ENCODE measurements at places on chromosomes 6 and 20. TPM values are rescaled to one million over a fixed set of nuclear protein-coding genes. Genes with fewer than 3 reads are reported as not detected.

GRCh38 chr20:64106435-64106961 lies 867 bp downstream of the NPBWR2 start:
- ATAC-seq = no peak

DNA sequence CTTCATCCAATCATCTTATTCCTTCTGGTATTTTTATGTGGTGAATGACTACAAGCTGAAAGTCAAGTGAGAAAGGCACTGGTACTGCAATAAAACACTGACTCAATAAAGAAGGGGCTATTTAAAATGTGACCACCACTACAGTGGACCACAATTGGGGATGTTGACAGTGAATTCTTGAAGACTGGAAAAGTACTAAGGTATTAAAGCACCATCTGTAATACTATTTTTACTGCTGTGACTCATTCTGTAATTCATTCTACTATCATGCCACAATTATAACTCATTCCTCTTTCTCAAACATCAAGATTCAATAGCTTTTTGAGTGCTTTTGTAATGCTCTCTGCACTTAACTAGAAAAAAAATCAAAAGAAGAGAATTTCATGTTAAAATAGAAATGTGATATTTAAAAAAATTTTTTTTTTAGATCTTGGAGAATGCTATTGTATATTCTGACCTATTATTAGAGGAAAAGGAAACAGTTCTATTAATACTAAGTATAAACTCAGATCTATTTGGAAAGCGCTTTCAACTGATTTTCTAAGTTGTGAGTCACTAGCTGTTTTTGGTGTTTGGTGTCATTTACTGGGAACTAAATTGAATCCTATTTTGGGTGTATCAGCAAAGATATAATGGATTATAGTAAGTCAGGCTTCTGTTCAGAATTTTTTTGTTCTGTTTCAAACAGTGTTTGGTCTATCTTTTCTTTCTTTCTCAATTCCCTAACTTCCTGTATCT lies 104.7 kb upstream of the TMEM170B start:
- peak; percentile 57 for ATAC-seq

DNA sequence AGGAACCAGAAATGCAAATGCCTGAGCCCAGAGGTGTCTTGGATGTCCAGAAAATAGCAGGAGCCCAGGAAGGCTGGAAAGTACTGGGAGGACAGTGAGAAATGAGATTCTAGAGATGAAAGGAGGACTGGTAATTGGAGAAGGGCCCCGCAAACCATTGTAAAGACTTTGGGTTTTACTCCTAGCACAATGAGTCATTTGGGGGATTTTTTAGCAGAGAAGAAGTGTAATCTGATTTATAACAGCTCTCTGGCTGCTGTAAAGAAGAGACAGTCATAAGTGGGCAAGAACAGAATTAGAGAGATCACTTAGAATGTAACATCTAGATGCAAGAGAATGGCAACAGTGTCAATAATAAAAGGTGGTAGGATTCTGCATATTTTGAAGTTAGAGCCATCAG lies 40.2 kb downstream of the SLC35F1 start:
- no peak for ATAC-seq

- peak; percentile 82 for ATAC-seq
Measured at GRCh38 chr20:4951299-4951698, 50.0 kb downstream of the SLC23A2 start.

DNA sequence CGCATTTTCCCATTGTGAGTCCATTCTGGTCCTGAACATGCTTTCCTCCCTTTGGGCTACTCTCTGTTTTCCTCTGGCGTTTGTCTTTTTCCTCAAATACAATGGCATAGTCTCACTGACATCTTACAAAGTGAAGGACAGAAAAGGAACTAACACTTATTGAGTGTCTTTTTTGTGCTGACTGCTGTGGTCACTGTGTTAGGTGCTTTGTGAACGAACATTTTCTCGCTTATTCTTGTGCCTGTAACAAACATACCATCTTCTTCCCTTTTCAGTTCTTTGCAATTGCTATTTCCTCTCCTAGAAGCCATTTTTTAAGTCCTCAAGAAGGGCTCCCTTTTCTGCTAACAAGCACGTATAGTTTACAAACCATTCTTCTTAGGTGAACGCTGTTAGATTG lies 15.4 kb downstream of the FIG4 start:
- no peak for ATAC-seq

- ATAC-seq = no peak
Measured at GRCh38 chr6:95958686-95959085, 57.1 kb upstream of the FUT9 start.

GRCh38 chr6:74705451-74705850 lies 500.4 kb downstream of the COL12A1 start:
- ATAC-seq = no peak

DNA sequence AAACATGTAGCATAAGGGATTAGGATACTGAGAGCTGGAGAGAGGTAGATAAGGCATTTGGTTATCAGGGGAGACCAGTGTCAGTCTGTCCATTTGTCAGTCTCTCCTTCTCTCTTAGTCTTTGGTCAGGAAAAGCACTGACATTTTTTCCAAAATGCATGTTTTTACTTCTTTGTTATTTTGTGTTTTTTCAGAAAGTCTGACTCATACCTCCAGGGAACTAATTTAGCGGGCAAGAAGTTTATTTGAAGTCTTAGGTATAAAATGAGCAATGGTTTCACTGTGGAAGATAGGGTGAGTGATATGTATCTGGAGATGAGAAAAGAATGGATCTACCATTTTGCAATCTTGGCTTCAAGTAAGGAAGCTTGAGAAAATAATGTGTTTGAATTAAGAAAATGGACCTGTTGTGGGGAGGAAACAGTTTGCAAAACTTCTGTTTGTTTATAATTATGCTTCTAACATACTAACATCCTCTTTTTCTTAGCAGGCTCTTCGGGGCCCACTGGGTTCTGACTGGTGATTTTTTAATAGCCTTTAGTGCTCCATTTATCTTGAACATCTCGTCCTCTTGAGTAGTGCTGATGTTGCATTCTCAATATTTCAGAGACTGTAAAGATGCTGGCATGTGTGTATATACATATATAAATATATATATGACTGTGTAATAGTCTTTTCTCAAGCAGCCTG lies 66.9 kb upstream of the FABP7 start:
- ATAC-seq = no peak

DNA sequence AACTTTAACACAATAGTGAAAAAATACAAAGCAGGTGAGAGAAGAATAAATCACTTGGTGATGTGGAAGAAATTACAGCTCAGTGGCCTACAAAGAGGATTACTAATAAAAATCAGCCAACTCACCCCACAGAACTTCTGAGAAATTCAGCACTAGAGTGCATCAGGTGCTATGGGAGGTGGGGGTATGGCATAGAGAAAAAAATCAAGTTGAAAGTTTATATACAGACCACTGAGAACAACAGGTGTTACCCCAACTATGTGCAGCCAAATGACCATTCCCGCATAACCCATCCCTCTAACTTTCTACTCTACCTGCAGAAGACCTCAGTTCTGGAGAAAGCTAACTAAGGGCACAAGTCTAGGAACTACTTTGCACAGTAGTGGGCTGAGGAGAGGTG lies 47.0 kb downstream of the PIGU start:
- ATAC-seq = no peak

DNA sequence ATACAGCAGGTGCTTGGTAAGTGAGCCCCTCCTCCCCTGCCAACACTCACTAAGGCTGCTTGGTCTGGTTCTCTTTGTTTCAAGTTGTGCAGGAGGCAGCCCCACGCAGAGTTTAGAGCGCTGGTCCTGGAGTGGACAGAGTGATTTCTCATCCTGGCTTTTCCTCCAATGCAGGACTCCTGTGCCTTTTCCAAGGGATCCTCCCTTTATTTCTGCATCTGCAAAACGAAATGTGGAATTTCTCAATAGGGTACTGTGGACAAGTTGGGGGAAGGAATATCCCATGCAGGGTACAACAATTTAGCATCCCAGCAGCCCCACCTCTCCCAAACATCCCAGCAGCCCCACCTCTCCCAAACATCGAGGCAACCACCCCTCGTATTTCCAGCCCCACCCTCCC lies 30.6 kb upstream of the CCDC167 start:
- no peak for ATAC-seq

- ATAC-seq = no peak
Measured at GRCh38 chr6:128415387-128415786, 105.0 kb downstream of the PTPRK start.

DNA sequence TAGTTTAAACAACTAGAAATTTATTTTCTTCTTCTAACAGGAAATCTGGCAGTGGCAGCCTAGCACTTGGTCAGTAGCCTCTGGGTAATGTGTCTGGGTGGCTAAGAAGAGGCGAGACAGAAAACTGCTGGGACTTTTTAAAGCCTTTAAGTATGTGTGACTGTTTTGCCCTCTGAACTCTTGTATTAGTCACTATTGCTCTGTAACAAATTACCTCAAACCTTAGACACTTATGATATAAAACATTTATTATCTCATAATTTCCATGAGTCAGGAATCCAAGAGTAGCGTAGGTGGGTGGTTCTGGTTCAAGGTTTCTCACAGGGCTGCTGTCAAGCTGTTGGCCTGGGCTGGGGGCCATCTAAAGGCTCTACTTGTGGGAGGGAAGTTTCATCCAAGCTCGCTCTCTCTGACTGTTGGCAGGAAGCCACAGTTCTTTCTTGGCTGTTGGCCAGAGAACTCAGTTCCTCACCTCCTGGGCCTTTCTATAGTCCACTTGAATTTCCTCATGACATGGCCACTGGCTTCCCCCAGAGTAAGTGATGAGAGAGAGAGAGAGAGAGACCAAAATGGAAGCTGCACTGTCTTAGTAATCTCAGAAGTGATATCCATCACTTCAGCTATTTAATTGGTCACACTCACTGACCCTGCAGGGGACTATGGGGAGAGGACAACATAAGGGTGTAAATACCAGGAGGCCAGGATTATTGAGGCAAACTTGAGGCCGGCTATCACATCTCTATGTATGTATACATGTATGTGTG lies 17.4 kb upstream of the TBC1D22B start:
- peak; percentile 69 for ATAC-seq

GRCh38 chr20:59159493-59160376 lies 3.9 kb upstream of the ZNF831 start:
- no peak for ATAC-seq

DNA sequence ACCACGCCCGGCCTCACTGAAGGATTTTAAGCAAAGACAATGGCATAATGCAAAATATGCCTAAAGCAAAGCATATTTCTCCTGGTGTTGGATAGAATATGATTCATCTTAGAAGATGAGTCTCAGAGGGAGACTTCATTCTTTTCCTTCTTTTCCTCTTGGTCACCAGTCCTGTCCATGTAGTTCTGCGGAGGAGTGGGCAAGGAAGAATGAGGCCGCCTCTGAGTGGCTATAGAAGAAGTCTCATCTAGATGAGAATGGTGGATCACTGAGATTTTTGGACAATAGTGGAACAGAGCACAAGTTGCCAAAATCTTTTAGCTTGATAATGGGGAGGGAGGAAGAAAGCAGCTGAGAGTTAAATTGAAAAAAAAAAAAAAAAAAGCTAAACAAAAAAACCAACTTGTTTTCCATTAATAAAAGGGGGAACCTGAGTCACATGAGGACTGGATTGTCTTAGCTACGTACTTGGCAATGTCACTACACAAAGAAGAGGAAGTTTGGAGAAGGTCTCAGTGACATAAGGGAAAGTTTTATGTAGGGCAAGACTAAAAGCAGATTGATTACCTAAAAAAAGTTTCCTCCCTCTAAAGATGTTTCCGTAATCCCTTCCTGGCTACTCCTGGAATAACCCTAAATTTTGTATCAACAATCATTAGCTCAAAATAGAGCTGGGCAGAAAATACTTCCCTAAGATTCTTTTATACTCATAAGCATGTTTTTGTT lies 6.0 kb downstream of the CD83 start:
- ATAC-seq = peak; percentile 51

DNA sequence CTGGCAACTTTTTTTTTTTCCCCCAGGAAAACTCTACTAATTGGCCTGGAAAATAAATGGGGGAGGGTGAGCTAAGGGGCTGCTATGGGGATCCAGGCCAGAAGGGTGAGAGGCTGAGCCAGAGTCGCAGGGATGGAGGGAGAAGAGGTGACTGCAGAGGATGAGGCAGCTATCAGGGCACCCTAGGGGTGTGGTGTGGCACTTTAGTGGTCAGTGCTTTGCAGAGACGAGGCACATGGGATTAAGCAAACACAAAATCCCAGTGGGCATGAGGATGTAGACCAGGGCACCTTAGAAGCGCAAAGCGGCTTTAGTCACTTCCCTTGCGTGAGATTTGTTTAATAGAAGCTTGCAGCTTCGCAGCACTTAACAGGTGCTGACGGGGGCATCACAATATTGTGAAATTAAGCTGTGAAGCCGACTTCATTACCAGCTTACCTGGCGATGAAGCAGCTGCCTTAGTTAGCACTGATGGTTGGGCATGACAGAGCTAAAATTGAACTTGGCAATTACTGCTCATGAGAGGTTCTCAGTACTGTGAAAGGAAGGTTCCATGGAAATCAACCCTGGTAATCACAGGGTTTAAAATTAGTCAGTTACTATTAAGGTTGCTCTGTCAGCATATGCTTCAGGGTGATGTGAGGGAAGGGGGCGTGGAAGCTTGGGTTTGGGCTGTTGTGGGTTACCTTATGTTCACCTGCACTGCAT lies 26.0 kb downstream of the TOX2 start:
- no peak for ATAC-seq

DNA sequence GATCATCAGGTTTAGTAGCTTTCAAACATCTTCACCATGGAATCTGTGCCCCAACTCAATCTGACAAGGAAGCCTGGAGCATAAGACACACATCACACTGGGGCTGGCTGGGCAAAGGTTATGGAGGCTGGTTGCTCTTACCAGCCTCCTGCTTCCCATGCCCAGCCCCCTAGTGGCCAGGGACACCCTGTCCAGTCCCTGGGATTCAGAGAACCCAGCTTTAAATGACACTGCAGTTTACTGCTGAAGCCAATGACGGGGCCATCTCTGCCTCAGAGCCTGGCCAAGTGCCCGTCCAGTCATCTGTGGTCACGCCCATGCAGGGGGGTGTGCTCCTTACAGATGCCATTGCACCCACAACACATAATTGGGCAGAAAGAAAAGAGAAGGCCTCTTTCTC lies 272.9 kb downstream of the SMOC2 start:
- ATAC-seq = no peak

- no peak for ATAC-seq
Measured at GRCh38 chr20:53875452-53875851, 194.9 kb downstream of the BCAS1 start.

- ATAC-seq = no peak
Measured at GRCh38 chr20:61937963-61938838, 127.5 kb downstream of the TAF4 start.

DNA sequence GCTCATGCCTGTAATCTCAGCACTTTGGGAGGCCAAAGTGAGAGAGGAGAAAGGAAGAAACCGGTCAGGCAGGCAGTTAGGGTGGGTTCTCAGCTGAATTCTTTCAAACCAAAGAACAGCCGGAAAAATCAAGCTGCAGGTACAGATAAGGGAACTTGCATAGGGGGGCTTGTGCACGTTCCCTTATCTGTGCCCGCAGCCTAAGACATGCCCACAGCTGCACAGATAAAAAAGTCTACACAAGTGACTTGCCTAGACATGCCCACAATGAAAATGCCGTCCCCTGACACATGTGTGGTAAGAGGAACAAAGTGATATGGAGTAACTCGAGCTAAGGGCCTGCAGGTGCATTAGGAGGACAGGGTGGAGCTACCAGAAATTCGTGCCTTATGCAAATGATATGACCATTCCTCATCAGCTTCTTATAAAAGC lies 175.8 kb upstream of the SALL4 start:
- no peak for ATAC-seq

EYA4 gene
- 1.5 TPM for total RNA-seq

RAET1G gene
- total RNA-seq = not detected

SAPCD1 gene
- total RNA-seq = not detected

ECT2L gene
- total RNA-seq = not detected

MAPK13 gene
- total RNA-seq = 3.6 TPM

RNF144B gene
- total RNA-seq = 18.4 TPM

ZNF322 gene
- total RNA-seq = 24.7 TPM

DLK2 gene
- not detected for total RNA-seq

RPL10A gene
- total RNA-seq = 1,936 TPM
